ENCODE measurements at places on chromosomes 2 and 18. TPM values are rescaled to one million over a fixed set of nuclear protein-coding genes. Genes with fewer than 3 reads are reported as not detected.

Gene LIPG
- polyA plus RNA-seq: 1.4 TPM

Gene COL3A1
- polyA plus RNA-seq: 11.1 TPM

Gene NT5DC4
- not detected for polyA plus RNA-seq

Gene RAB6C
- polyA plus RNA-seq: not detected

Gene ATG16L1
- 8.2 TPM for polyA plus RNA-seq

Gene STPG4
- polyA plus RNA-seq: not detected

Gene LOXHD1
- 0.02 TPM for polyA plus RNA-seq

Gene MRO
- 0.16 TPM for polyA plus RNA-seq

Gene FOXD4L1
- polyA plus RNA-seq: 0.02 TPM

Gene LAMA1
- polyA plus RNA-seq: 0.27 TPM

Gene BMP10
- polyA plus RNA-seq: not detected

Gene RPL37A
- polyA plus RNA-seq: 2,435 TPM

Gene BCL11A
- 25.5 TPM for polyA plus RNA-seq

Gene CDH2
- 0.38 TPM for polyA plus RNA-seq

Gene DNAH7
- 0.06 TPM for polyA plus RNA-seq

Gene GALR1
- not detected for polyA plus RNA-seq

Gene CCDC102B
- 0.94 TPM for polyA plus RNA-seq

Gene HJURP
- polyA plus RNA-seq: 6.6 TPM

Gene COL5A2
- polyA plus RNA-seq: 6.7 TPM

Gene RIF1
- polyA plus RNA-seq: 2.7 TPM

Gene ASXL2
- 2.7 TPM for polyA plus RNA-seq

Gene IL36A
- 394 TPM for polyA plus RNA-seq

Gene COL4A3
- polyA plus RNA-seq: 0.44 TPM

Gene LTBP1
- 13.9 TPM for polyA plus RNA-seq

Gene FAM237A
- polyA plus RNA-seq: not detected

All from esophagus (tissue), 2 donors.